ENCODE measurements at places on chromosomes 6 and 20. TPM values are rescaled to one million over a fixed set of nuclear protein-coding genes. Genes with fewer than 3 reads are reported as not detected.

NKX2-4 gene
- total RNA-seq = not detected

- no peaks in the 10 kb centered on the region for H3K27me3 ChIP-seq
- DNase-seq = peak; percentile 15
- H3K4me3 ChIP-seq = peak overlapping the region; percentile 91
- no peak overlapping the region for H3K27ac ChIP-seq
- peaks cover 18% of the 10 kb centered on the region for H3K4me1 ChIP-seq
Observed at GRCh38 chr6:71419217-71420094, 130.8 kb downstream of the OGFRL1 start.

RIPPLY2 gene
- not detected for total RNA-seq

GRCh38 chr6:113317891-113318574, 539.1 kb upstream of the MARCKS start:
- H3K27me3 ChIP-seq = no peaks in the 10 kb centered on the region
- no peaks in the 10 kb centered on the region for H3K4me1 ChIP-seq
- H3K27ac ChIP-seq = no peak overlapping the region
- no peak for DNase-seq
- H3K36me3 ChIP-seq = no peaks in the 10 kb centered on the region

DYNLRB1 gene
- 153 TPM for total RNA-seq

DNA sequence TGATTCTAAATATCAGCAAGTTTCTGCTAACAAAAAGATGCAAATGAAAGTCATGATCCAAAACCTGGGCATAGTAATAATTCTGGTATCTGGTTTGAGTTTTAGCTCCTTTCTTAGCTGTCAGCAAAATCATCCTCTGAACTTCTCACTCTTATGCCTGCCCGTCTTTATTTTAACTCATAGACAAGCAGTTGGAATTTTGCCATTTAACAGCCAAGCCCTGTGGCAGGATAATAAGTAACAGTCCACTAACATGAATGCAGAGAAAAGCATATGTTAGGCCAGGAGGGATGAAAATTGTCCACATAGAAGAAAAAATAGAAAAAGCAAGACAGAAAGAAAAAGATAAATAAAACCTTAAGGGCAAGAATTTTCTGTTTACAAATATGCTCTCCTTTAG, 170.0 kb upstream of the LAMA2 start:
- H3K4me3 ChIP-seq = no peak overlapping the region
- H3K27me3 ChIP-seq = no peaks in the 10 kb centered on the region
- H3K36me3 ChIP-seq = no peaks in the 10 kb centered on the region

PAK5 gene
- not detected for total RNA-seq

UBE2C gene
- 304 TPM for total RNA-seq

DNA sequence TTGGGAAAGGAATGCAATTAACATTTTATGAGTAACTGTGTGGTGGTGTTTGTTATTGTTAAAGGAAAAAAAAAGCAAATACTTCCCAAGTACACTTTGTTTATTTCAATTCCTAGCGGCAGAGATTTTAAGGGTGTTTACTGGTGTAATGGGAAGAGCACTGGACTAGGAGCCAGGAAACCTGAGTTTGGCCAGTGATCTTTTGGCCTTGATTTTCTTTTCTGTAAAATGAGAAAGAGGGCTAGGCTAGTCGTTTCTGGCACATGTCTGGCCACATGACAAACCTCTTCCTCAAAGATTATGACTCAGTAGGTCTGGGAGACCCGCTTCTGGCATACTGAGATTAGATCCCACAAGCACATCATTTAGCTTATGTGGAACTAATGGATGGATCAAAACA, 428.1 kb upstream of the NOX3 start:
- DNase-seq = no peak
- no peak overlapping the region for H3K4me3 ChIP-seq
- no peaks in the 10 kb centered on the region for H3K27me3 ChIP-seq
- no peaks in the 10 kb centered on the region for H3K36me3 ChIP-seq
- no peak overlapping the region for H3K27ac ChIP-seq
- peaks cover 14% of the 10 kb centered on the region for H3K4me1 ChIP-seq

- H3K36me3 ChIP-seq = no peaks in the 10 kb centered on the region
- no peak overlapping the region for H3K27ac ChIP-seq
- DNase-seq = no peak
- 0 out of 2 replicates have a peak, but pooled peaks cover 8% of the 10 kb centered on the region for H3K4me1 ChIP-seq
- no peak overlapping the region for H3K4me3 ChIP-seq
Observed at GRCh38 chr6:135257631-135258405, 76.7 kb downstream of the MYB start.

GRCh38 chr6:159461266-159461665, 231.8 kb downstream of the SOD2 start:
- H3K27ac ChIP-seq = no peak overlapping the region
- H3K36me3 ChIP-seq = no peaks in the 10 kb centered on the region
- H3K4me3 ChIP-seq = no peak overlapping the region
- peaks cover 22% of the 10 kb centered on the region for H3K27me3 ChIP-seq
- DNase-seq = peak; percentile 5

DNA sequence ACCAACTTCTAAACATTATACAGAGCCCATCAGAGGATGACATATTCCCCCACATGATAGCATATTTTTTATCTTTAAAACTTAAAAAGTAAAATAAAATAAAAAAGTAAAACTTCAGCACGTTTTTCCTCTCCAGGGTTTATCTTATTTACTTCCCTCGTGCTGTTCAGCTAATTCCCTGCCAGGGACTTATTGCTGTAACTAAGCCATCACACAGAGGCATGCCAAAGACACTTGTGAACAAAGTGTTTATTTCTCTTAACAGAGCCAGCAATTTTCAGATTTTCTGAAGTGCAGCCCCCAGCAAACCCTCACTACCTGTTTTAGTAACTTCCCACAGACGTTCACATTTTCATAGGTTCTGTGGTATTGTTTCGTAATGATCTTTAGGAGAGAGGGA, 293.8 kb downstream of the ZNF217 start:
- H3K4me3 ChIP-seq = no peak overlapping the region
- H3K27me3 ChIP-seq = peaks cover 91% of the 10 kb centered on the region
- no peak for DNase-seq

DNA sequence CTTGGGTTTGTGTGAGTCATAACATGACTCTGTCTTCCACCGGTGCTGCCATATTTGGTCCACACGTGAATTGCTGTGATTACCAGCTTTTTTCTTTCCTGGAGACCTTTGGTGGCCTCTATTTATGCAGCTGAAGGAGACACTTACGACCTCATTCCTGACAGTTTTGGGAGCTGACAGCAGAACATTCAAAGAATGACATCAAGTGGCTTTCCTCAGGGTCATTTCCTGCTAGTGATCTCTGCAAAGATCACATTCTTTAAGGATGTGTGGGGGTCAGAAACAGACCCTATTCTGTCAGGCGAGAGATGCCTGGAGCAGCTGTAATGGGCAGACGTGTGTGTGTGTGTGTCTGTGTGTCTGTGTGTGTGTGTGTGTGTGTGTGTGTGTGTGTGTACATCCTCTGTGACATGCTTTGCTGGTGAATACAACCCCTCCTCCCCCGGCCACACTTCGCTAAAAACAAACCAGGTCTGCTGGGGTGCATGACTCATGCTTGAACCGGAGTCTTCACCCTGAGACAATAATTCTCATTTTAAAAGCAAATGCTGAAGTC, 115.6 kb downstream of the TMEM170B start:
- peaks cover 37% of the 10 kb centered on the region for H3K4me1 ChIP-seq
- H3K4me3 ChIP-seq = no peak overlapping the region
- no peaks in the 10 kb centered on the region for H3K36me3 ChIP-seq
- peak; percentile 74 for DNase-seq

- no peaks in the 10 kb centered on the region for H3K4me1 ChIP-seq
- H3K27me3 ChIP-seq = peaks cover 35% of the 10 kb centered on the region
- peak; percentile 7 for DNase-seq
Observed at GRCh38 chr20:52446421-52447224, 255.0 kb upstream of the ZFP64 start.

DNA sequence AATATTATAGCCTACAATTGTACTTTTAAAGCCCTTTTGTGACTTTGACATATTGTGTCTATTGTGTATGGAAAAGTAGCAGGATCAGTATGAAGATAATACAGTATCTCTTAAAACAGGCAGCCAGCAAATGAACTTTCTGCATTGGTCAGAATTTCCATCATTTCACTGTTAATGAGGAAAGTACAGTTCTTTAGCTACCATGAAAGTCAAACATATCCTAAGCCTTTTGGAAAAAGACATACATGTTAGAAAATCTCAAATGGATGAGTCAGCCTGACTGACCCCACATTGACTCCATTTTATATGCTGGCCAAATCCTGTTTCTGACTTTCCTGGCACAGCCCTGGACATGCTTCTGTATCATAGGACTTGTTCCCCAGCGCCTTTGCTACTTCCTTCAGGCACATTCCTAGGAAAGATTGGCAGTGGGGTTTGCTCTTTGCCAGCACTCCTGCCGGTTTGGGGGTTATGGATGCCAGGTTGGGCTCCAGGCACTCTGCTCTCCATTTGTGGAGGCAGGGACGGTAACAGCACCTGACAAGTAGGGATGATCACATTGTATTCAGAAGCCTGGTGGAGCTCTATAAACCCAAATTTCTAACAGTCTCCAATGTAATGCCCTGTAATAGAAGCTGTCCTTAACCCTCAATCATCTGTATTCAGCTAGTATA, 43.7 kb downstream of the TOP1 start:
- H3K4me1 ChIP-seq = peaks cover 40% of the 10 kb centered on the region
- DNase-seq = peak; percentile 90
- H3K27ac ChIP-seq = peak overlapping the region; percentile 82
- peak overlapping the region; percentile 15 for H3K4me3 ChIP-seq
- H3K36me3 ChIP-seq = peaks cover 54% of the 10 kb centered on the region

- H3K27me3 ChIP-seq = no peaks in the 10 kb centered on the region
- no peak overlapping the region for H3K4me3 ChIP-seq
- H3K36me3 ChIP-seq = peaks cover 66% of the 10 kb centered on the region
- H3K4me1 ChIP-seq = peaks cover 34% of the 10 kb centered on the region
- H3K27ac ChIP-seq = peak overlapping the region; percentile 73
Observed at GRCh38 chr20:38134427-38135270, 30.4 kb downstream of the TGM2 start.

SPATA25 gene
- 0.40 TPM for total RNA-seq

PRSS16 gene
- 7.3 TPM for total RNA-seq

BPIFA2 gene
- not detected for total RNA-seq

- peaks cover 6% of the 10 kb centered on the region for H3K4me1 ChIP-seq
- H3K36me3 ChIP-seq = no peaks in the 10 kb centered on the region
- no peak overlapping the region for H3K27ac ChIP-seq
Observed at GRCh38 chr6:160160450-160160849, 38.8 kb downstream of the SLC22A1 start.

- H3K4me3 ChIP-seq = no peak overlapping the region
- peaks cover 14% of the 10 kb centered on the region for H3K4me1 ChIP-seq
- H3K27ac ChIP-seq = peak overlapping the region; percentile 68
- H3K36me3 ChIP-seq = no peaks in the 10 kb centered on the region
Observed at GRCh38 chr20:10619427-10619826, 54.4 kb downstream of the JAG1 start.

NFKBIE gene
- total RNA-seq = 7.4 TPM

POU5F1 gene
- total RNA-seq = not detected

BMP6 gene
- 1.3 TPM for total RNA-seq

SLC22A23 gene
- total RNA-seq = 5.7 TPM

- no peaks in the 10 kb centered on the region for H3K27me3 ChIP-seq
- peak; percentile 94 for DNase-seq
- peaks cover 26% of the 10 kb centered on the region for H3K4me1 ChIP-seq
- peak overlapping the region; percentile 60 for H3K27ac ChIP-seq
Observed at GRCh38 chr6:91694016-91694654, 1107.3 kb upstream of the MAP3K7 start.

GRCh38 chr20:35561671-35562070, 19.8 kb downstream of the ERGIC3 start:
- H3K27me3 ChIP-seq = no peaks in the 10 kb centered on the region
- peaks cover 15% of the 10 kb centered on the region for H3K4me1 ChIP-seq
- no peak overlapping the region for H3K27ac ChIP-seq
- DNase-seq = no peak
- H3K4me3 ChIP-seq = no peak overlapping the region
- peaks cover 19% of the 10 kb centered on the region for H3K36me3 ChIP-seq

- no peak overlapping the region for H3K27ac ChIP-seq
- H3K4me1 ChIP-seq = no peaks in the 10 kb centered on the region
Observed at GRCh38 chr20:36802326-36803222, 29.0 kb upstream of the DSN1 start.

DNA sequence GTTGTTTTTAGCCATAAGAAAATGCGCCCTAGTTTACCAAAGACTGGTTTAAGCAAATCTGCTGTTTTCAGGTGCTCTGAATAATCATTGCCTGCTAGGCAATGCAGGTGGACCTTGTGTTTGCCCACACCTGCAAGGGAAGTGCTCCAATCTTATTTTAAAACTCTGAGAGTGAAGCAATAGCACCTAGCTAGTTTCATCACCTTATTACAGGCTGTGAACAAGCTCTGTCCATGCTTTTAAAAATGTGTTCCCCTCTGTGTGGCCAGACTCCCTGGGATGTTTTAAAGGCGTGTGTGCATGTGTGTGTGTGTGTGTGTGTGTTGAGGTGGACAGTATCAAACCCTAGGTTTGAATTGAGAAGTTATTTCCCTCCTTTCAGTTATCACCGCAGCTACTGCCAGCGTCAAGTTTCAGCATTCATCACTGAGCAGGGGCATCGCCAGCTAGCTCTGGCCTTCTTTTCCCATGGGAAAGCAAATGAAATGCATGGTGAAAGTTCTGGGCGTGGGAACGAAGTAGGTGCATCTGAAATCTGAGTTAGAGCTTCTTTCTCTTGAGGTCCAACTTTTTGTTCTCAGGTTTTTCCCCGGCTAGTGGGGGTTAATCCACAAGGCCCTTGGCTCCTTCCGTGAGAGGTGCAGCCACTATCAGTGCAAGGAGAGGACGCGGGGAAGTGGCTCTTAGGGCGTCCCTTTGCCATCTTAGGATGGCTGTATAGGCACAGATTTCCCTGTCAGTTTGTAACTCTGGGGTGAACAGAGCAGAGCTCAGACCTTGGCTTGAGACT, 30.8 kb downstream of the DUSP22 start:
- DNase-seq = no peak
- H3K36me3 ChIP-seq = no peaks in the 10 kb centered on the region
- peaks cover 6% of the 10 kb centered on the region for H3K4me1 ChIP-seq
- H3K27me3 ChIP-seq = no peaks in the 10 kb centered on the region

DNA sequence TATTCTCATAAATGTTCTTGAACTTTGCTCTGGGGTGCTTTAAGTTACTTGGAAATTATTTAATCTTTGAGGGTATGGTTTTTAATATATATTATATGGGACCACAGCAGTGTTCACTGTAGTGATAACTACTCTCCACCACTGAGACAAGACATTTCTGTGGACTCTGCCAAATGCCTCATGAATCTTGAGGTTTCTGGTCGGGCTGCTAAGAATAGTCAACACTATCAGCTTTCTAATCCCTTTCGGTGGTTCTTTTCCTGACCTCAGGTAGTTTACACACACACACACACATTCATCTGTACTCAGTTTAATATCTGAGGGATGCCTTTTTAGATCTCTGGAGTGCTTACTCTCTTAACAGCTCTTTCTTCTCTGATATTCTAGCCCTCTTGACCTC, 500.7 kb downstream of the MAFB start:
- H3K27ac ChIP-seq = no peak overlapping the region
- no peak for DNase-seq
- H3K4me1 ChIP-seq = no peaks in the 10 kb centered on the region
- no peaks in the 10 kb centered on the region for H3K27me3 ChIP-seq

GRCh38 chr6:29559524-29560287, at the start of gene UBD:
Gene UBD, minus strand, starts transcription at chr6:29559732. Its CDS starts 31 bp downstream, at chr6:29559701.
- DNase-seq = no peak
- H3K36me3 ChIP-seq = no peaks in the 10 kb centered on the region
- no peak within 1 kb of the TSS for H3K27ac ChIP-seq
- no peaks in the 10 kb centered on the region for H3K4me1 ChIP-seq
- H3K27me3 ChIP-seq = peaks cover 75% of the 10 kb centered on the region

GRCh38 chr20:50744143-50744792, 12.9 kb downstream of the PARD6B start:
- H3K4me3 ChIP-seq = peak overlapping the region; percentile 22
- peak overlapping the region; percentile 67 for H3K27ac ChIP-seq
- DNase-seq = peak; percentile 92
- no peaks in the 10 kb centered on the region for H3K27me3 ChIP-seq

RBM24 gene
- total RNA-seq = 2.0 TPM

LATS1 gene
- 9.7 TPM for total RNA-seq
